ENCODE measurements at places on chromosomes 2 and 18. TPM values are rescaled to one million over a fixed set of nuclear protein-coding genes. Genes with fewer than 3 reads are reported as not detected.

BOLL gene
- polyA plus RNA-seq, result 1.6 TPM

TMEM169 gene
- polyA plus RNA-seq, result 3.5 TPM

TMEM214 gene
- polyA plus RNA-seq, result 71.4 TPM

NRP2 gene
- 21.9 TPM for polyA plus RNA-seq

KIF3C gene
- polyA plus RNA-seq, result 6.8 TPM
